Lung microvascular endothelial cell (primary cell): ENCODE measurements at places on chromosomes 11 and 22. TPM values are rescaled to one million over a fixed set of nuclear protein-coding genes. Genes with fewer than 3 reads are reported as not detected.

The LGALS12 gene
- total RNA-seq, result not detected in 2 replicates

The BCL2L13 gene
- total RNA-seq, result 26.0 and 28.8 TPM in 2 replicates

The MMP1 gene
- 28.4 and 326 TPM in 2 replicates for total RNA-seq

The ACCS gene
- total RNA-seq, result 2.8 and 10.3 TPM in 2 replicates
